ENCODE measurements at places on chromosomes 7 and 10.

- DNase-seq: peak; percentile 83
Measured at GRCh38 chr7:22447762-22448161, 52.2 kb downstream of the STEAP1B start.

- peak; percentile 34 for DNase-seq
Measured at GRCh38 chr10:77636967-77637531, 559 bp downstream of the KCNMA1 start.

- DNase-seq: no peak
Measured at GRCh38 chr10:56269181-56269580, 91.9 kb downstream of the ZWINT start.

- no peak for DNase-seq
Measured at GRCh38 chr7:25180946-25181345, 47.3 kb downstream of the NPVF start.

DNA sequence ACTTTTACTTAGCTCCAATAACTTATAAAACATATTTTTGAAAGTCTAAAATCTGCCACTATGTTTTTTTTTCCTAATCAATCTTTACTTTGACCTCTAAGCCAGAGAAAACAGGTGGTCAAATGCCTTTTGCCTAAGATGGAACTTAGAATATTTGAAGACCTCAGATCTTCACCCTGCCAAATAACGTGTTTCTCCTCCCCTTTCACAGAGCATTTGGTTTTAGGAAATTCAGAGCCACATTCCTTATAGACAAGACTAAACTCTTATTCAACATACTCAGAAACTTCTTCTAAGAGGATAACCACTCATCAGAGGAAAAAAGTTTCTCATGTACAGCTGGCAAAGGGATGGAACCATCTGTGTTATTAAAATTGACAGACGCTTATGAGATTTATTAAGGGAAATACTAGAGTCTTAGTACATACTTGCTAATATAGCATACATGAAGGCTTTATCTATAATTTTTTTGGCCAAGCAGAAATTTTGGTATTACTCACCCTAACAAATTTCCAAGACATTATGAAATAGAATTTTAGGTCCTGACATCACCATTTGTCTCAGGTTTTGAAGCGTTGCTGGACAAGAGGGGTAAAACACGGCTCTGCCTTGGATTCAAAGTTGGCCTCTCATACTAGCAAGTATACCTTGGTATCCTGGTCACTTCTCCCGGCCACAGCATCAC, 2.6 kb upstream of the EGFR start:
- DNase-seq: no peak

GRCh38 chr10:121310151-121310711, 288.0 kb downstream of the FGFR2 start:
- peak; percentile 32 for DNase-seq

DNA sequence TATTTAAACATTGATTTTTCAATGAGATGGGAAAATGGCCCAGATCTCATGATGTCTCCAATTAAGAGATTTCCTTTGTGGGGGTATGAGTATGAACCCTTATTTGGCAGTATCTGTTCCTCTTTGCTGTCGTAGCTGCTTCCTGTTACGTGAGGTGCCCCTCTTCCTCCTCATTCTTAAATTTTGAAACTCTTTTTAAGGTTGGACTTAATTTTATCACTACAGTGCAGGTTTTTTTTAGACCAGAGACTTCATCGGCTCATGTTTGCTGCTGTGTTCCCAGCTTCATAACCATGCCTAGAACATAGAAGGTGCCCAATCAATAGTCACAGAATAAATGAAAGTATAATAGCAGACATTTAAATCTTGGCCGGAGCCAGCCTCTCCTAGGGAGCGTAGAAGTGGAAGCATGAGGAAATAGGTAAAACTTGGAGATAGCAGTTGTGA, 2.4 kb downstream of the MIOS start:
- peak; percentile 49 for DNase-seq

- no peak for DNase-seq
Measured at GRCh38 chr10:126165874-126166273, 222.4 kb downstream of the ADAM12 start.

DNA sequence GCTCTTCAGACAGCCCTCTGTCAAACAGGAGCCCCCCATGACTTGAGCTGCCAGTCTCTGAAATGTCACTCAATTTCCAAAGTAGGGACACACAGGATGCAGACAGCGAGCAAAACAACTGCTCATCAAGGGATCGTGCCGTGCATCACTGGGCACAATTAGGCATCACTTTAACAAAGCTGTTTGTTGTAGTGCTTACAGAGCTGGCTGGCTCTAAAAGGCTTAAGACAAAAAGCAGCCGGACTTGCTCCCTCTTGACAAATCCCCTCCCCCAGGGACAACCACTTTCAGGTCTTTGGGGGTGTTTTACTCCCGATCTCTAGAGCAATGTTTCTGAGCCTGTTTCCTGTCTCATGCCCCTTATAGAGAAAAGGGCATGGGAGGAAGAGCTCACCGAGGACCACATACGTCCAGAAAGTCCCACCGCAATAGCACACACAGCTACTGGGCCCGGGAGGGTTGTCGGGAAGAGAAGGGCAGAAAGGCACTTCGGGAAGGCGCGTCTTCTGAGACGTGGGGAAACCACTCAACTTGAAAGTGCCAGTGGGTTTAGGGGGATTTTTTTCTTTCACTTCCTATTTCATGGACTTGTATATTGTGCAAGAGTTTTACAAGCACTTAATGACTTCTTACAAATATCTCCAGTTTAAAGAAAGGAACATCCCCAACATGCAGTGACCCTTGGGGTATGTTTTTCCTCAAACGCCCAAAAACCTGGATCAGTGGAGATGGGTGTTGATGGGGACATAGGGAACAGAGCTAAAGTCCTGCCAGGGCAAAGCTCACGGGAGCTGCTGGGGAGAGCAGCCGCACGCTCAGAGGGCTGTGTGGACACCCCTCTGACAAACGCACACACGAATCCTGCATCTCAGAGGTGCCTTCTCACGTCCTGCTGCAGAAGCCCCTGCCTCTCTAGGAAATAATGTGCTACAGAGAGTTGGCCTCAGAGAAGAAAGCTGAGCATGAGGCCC, 27.1 kb downstream of the LRRC20 start:
- DNase-seq: peak; percentile 83

GRCh38 chr10:13822490-13822889, 235.7 kb downstream of the PRPF18 start:
- no peak for DNase-seq

DNA sequence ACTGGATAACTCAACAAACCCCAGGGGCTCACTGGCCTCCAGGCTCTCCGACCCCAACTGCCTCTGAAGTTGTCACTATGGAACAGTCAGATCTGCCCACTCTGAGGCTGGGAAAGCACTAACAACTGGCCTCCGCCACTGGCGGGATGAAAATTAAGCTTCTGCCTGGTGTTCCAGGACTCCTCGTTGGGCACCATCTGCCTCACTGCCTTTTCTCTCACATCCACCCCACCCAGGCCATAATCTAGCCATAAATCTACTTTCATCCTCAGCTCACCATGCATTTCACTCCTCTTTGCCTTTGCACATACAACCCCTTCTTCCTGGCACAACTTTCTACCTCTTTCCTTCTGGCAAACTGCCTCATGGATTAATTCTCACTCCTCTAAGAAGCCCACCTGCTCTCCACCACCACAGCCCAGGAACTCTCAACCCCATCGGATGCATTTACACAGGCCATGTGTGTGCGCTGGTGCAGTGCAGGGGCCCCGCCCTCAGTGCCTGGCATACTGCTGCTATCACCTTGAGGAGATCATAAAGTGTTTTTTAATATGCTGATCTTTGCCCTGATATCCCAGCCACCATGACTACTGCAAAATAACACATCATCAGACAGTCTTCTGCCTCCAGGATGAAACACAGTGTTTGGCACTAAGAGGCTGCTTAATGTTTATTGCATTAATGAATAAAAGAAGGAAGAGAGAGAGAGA, 4.0 kb downstream of the CDHR1 start:
- no peak for DNase-seq

- DNase-seq: no peak
Measured at GRCh38 chr10:117370205-117370604, 5.0 kb downstream of the PDZD8 start.

- no peak for DNase-seq
Measured at GRCh38 chr7:143456992-143457793, 13.9 kb downstream of the TAS2R60 start.

- DNase-seq: no peak
Measured at GRCh38 chr10:127267442-127267841, 71.1 kb upstream of the INSYN2A start.

- DNase-seq: no peak
Measured at GRCh38 chr10:672992-673391, 16.5 kb downstream of the DIP2C start.

- peak; percentile 5 for DNase-seq
Measured at GRCh38 chr7:135510592-135511183, 786 bp upstream of the CNOT4 start.

DNA sequence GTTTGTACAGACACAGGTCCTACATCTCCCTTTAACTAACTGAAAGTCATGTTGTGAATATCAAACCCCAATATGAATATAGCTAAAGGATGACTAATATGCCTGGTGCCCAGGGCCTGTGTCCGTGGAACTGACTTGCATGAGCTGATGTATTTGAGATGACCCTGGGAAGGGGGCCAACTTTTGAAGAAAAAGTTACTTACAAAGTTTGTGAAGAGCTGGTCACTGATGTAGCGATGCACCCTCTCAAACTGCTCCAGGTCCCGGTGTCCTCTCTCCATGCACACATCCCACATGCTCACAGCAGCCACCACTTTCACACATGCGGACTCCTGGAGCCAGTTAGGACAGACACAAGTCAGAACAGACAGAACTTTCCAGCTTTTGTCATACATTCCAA, 106.2 kb downstream of the ABCC2 start:
- DNase-seq: no peak

DNA sequence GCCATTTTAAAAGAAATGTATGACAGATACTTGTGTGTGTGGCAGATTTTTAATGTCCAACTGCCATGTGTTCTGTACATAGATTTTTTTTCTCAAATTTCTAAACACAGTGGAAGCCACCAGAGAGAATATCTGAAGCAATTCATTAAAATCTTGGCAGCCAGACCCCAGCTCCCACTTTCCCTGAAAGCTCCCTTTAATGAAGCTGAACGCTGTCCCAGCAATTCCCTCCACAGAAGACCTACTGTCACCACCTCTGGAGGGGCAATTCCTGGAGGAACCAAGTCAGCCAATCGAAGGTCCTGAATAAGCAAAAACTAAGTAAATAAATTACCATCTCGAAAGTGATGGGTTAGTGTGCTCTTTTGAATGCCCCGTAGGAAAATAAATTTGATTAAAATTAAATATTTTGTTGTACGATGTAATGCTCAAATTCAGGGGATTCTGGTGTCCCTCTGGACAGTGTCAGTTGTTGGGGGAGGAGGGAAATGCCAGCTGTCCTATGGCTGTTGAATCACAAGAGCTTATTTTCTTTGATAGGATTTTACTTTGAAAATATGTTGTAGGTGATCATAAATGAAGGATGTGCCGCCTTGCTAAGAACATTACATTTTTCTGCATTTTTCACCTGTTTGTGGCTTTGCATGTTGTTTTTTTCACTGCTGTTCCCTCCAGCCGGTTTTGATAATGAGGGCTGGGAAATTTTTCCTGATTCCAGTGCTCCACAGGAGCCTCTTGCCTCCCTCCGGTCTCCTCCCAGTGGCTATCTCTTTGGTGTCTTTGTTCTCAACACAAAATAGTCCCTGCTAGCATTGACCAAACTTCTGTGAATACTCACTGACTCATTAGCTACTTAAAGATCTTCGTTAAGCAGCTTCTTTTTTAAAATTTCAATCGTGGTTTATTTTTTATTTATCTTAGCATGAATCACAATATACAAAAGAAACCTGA, 9.2 kb upstream of the GSAP start:
- no peak for DNase-seq

- no peak for DNase-seq
Measured at GRCh38 chr10:6083523-6084475, 5.0 kb upstream of the RBM17 start.

Data from GM06990 (cell line).